NCI-H524 (cell line): ENCODE measurements at places on chromosomes 12 and 14.

GRCh38 chr12:123151457-123152454 is 866 bp upstream of the PITPNM2 start:
- DNase-seq, result no peak

DNA sequence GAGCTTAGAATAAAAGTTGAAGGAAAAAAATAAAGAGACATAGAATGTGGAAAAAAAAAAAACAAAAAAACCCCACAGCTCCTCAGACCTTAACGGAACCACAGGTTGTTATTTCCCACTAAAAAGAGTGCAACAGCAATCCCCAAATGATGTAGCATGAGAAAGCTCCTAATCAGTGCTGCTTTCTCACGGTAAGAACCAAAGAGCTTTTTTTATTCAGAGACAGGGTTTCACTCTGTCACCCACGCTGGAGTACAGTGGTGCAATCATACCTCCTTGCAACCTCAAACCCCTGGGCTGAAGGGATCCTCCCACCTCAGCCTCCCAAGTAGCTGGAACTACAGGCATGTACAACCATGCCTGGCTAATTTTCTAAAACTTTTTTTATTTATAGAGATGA is 13.3 kb downstream of the NDUFA12 start:
- no peak for DNase-seq

DNA sequence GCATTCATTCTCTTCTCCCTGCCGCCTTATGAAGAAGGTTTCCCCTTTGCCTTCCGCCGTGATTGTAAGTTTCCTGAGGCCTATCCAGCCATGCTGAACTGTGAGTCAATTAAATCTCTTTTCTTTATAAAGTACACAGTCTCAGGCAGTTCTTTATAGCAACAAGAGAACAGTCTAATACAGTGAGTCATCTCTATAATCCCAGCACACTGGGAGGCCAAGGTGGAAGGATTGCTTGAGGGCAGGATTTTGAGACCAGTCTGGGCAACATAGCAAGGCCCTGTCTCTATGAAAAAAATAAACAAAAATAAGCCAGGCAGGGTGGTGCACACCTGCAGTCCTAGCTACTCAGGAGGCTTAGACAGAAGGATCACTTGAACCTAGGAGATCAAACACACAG is 259.9 kb downstream of the CEP128 start:
- no peak for DNase-seq

DNA sequence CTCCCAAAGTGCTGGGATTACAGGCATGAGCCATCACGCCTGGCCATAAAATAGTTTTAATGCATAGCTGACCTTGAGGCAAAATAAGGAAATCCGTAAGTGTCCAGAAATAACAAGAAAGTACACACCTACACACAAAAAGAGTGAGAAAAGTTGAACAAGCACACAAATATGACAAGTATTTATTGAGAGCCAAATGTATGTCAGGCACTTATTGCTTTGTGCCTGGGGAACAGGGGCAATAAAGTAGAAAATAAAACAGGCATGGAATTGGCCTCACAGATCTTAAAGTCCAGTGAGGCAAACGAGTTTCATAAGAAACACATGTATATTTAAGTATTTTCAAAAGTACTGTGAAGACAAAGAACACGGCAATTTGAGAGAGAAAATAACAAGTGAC is 103.7 kb downstream of the ERGIC2 start:
- DNase-seq, result no peak

DNA sequence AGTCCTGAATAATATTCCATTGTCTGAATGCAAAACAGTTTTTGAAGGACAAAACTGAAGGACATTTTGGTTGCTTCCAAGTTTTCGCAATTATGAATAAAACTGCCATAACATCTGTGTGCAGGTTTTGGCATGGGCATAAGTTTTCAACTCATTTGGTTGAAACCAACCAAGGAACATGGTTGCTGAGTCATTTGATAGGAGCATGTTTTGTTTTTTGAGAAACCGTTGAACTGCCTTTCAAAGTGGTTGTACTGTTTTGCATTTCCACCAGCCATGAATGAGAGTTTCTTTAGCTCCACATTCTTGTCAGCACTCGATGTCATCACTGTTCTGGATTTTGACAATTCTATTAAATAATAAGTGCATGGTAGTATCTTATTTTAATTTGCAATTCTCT is 23.0 kb upstream of the GSG1 start:
- DNase-seq, result no peak

GRCh38 chr12:57444744-57445143 is 10.2 kb downstream of the INHBC start:
- DNase-seq, result no peak

DNA sequence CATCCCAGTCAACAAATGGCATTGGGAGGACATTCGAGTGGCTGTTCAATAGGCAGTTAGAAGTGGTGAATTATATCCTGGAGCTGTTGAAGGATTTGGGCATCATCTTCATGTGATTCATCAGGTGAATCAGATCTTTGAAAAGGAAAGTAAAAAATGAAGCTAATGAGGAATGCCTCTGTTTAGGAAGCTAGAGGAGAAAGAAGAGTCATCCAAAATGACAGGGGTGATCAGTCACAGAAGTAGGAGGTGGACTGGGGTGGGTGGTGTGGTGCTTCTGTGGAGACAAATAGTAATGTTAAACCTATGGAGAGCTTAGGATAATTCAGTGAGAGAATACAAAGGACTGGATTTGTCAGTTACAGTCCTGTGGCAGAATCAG is 32.7 kb downstream of the DIP2B start:
- DNase-seq, result no peak

- no peak for DNase-seq
Observed at GRCh38 chr14:70555890-70556289, 21.1 kb upstream of the ADAM20 start.

- peak; percentile 90 for DNase-seq
Observed at GRCh38 chr12:31106101-31106803, 32.6 kb downstream of the DDX11 start.
